ENCODE measurements at places on chromosomes 1 and 21.

- DNase-seq = peak; percentile 34
Measured at GRCh38 chr1:69737527-69738185, 169.9 kb downstream of the LRRC7 start.

- DNase-seq = peak; percentile 66
Measured at GRCh38 chr1:203327684-203328457, 22.6 kb downstream of the BTG2 start.

GRCh38 chr1:85806236-85806965 is 98.2 kb upstream of the ZNHIT6 start:
- DNase-seq = no peak

- DNase-seq = no peak
Measured at GRCh38 chr1:54627196-54627595, 3.9 kb upstream of the FAM151A start.

- DNase-seq = no peak
Measured at GRCh38 chr21:29677326-29677725, 262.5 kb downstream of the GRIK1 start.

- DNase-seq = no peak
Measured at GRCh38 chr1:38041936-38042834, 4.4 kb downstream of the POU3F1 start.

DNA sequence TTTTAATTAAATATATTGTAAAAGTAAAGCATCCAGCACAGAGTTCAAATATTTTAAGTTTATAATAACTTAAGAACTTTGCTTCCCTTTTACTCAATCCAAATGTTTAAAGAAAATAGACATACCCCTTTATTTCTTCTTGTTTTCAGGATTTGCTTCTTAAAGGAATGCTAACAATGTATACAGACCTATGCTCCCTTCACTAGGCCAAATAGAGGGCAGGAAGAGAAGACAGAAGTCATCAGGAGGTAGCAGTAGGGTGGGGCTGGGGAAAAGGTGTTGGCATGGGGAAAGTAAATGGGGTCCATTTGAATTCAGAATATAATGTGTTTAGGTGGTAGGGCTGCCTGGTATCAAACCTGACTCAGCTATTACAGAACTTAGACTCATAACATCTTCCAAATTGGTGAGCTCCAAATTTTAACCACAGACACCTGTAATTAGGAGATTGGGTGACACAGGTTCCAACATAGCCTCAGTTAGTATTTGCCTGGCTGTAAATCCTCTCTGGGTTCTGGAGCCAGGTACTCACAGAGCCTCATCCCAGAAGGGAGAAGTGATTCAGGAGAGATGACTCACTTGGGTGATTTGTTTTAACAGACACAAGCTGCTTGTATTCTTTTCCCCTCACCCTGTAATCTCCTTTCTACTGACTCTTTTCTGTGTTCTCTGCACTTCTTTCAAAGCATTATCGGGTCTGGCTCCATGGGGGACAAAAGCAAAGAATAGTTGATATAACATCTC is 60.1 kb upstream of the DUSP10 start:
- peak; percentile 30 for DNase-seq

DNA sequence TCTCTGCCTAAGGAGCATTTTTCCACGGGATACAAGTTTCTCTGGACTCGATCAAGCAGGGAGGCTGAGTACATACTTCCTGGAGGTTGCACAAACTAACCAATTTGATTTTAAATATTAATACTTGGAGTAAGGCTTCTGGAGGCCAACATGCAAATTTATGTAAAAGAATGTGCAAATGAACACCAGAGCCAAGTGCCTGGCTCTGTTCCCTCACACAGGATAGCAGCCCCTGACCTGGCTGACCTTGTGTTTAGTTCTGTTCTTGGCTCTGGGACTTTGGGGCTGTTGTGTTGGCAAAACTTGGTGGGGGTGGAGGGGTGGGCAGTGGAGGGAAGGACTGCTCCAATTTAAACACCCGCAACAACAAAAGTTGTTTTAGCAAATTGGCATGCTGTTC is 34.2 kb downstream of the CNIH3 start:
- no peak for DNase-seq

DNA sequence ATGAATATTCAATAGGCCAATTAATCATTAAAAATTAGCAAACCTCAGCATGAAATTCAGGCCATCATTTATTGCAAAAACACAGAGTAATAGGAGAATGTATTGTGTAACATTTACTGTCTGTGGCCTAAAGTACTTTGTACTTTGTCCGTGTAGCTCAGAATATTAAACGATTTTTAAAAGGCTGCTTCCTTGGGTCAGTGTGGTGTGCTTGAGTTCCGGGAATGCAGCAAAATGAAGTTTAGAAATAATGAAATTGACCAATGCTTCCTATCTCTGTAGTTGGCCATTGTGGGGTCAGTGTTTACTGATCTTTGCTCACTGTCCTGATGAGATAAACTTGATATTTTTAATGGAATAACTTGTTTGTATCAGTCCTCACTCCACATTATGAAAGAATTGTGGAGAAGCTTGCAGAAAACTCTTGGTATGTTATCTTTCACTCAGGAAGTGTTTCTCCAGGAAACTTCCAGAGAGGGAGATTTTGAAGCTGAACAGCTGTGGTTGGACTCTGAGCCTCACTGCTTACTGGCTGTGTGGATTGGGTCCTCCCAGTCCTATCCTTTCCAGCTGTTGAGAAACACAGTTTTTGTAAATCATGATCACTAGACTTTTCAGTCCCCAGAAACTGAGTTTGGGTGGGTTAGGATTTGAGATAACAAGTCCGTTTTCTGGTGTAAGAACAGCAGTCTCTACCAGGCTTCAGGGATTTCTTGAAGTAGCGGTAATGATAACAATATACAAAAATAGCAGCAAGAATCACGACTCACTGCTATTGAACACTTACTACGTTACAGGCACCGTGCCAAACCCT is 19.2 kb upstream of the MTARC1 start:
- peak; percentile 43 for DNase-seq

- DNase-seq = no peak
Measured at GRCh38 chr21:33490991-33491372, 534 bp downstream of the DNAJC28 start.

- DNase-seq = no peak
Measured at GRCh38 chr1:79852004-79852403, 845.5 kb upstream of the ADGRL4 start.

- no peak for DNase-seq
Measured at GRCh38 chr21:19433623-19434022, 1030.0 kb upstream of the TMPRSS15 start.

GRCh38 chr21:36747815-36748383 is 49.0 kb downstream of the SIM2 start:
- DNase-seq = peak; percentile 86

- DNase-seq = peak; percentile 89
Measured at GRCh38 chr1:201946224-201946908, at the start of gene LMOD1. TSS of gene LMOD1 (minus strand) at chr1:201946548. CDS start at chr1:201946340, 208 bp downstream.

- no peak for DNase-seq
Measured at GRCh38 chr1:115771094-115771846, 2.8 kb upstream of the CASQ2 start.

DNA sequence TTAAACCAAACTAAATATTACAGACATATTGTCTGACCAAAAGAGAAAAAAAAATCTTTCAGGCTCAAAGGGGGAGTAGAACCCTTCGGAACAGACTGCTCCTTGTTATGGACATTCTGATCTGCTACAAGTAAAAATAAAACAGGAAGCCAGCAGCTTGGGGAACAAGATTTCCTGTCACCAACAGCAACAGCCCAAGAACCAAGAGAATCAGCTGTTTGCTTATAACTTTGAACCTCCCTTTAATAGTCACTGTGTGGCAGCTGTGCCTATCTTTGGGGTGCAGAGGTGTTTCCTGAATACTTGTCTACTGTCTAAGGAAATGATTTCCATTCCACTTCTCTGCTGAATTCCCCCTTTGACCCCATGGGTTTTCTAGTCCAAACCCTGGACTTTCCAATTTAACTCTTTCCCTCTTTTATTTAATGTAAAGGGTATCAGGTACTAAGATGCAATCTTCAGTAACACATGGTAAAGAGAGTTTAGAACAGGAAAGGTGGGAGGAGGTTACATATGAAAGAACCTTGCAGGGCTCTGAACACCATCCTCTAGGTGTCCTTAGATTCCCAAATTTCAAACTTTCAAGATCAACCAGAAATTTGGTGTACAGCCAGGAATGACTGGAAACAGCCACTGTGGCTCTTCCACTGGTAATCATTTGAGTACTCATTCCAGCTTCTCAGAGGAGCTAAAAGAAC is 38.6 kb downstream of the GPR3 start:
- DNase-seq = no peak

- no peak for DNase-seq
Measured at GRCh38 chr1:60833173-60833572, 249.2 kb upstream of the NFIA start.

DNA sequence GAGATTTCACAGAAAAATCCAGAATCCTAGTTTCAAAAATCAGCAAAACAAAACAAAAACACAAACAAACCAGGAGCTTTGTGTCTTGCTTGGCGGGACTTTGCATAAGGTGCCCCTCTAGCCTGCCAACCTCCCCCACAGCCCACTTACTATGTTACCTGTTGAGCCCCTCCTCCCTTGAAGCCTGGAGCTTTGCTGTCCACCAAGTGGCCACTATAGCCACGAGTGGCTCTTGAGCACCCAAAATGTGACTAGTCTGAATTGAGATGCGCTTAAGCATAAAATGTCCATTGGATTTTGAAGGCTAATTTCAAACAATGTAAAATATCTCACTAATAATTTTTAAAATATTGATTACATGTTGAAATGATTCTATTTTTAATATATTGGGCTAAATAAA is 12.2 kb downstream of the TFAP2E start:
- no peak for DNase-seq

- no peak for DNase-seq
Measured at GRCh38 chr1:70427976-70428375, 16.9 kb downstream of the CTH start.

GRCh38 chr1:53585129-53585528 is 125.9 kb downstream of the DMRTB1 start:
- no peak for DNase-seq

DNA sequence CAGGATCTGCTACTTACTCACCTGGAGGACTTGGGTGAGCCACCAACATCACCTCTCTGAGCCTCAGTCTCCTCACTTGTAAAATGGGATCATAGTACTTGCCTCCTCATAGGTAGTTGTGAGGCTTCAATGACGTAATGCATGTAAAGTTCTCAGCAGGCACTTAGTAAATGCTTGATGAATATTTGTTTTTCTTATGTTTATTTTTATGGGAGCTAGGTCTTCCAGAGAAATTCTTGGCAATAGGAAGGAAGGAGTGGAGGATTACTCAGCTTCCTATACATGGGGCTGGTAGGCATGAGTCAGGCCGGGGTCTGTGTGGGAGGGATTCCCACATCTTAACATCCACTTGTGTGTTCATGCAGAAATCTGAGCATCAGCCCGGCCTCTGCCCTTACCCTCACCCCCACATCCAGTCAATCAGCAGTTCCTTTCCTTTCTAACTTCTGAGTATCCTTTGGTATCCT is 95.4 kb upstream of the USP24 start:
- DNase-seq = peak; percentile 82

- DNase-seq = peak; percentile 83
Measured at GRCh38 chr1:236685917-236686814, at the start of gene ACTN2. TSS of gene ACTN2 (plus strand) at chr1:236686499. CDS start at chr1:236686674, 175 bp downstream.

GRCh38 chr1:55021942-55022546 is 17.3 kb upstream of the PCSK9 start:
- peak; percentile 95 for DNase-seq

DNA sequence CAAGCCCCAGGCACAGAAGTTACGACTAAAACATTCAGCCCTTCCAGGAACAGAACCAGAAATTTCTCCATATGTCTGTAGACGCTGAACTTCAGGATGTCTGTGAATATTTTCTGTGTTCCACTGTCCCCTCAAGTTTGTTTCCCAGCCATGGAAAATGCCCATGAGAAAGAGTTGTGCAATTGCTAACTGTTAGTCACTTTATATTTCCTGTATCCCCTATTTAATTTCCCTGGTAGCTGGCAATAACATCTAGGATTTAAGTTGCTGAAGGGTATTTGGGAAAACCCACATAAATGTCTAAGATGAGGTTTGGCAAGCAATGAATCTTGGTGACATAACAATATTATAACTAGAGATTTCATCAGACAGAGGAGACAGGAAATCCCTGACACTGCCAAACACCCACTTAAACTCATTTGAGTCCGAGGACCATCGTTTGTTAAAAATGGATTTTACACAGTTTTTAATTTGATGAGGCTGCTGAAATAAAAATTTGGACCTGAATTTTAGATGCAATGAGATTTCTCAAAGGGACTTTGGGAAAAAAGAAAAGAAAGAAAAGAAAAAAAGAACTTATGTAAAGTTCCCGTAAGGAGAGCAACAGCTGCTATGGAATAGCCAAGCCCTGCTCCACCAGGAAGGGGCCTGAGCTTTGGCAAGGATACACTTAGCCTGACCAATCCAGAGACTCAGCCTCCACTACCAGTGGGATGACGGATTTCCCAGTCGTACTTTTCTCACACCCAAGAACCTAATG is 21.8 kb upstream of the ERRFI1 start:
- no peak for DNase-seq

DNA sequence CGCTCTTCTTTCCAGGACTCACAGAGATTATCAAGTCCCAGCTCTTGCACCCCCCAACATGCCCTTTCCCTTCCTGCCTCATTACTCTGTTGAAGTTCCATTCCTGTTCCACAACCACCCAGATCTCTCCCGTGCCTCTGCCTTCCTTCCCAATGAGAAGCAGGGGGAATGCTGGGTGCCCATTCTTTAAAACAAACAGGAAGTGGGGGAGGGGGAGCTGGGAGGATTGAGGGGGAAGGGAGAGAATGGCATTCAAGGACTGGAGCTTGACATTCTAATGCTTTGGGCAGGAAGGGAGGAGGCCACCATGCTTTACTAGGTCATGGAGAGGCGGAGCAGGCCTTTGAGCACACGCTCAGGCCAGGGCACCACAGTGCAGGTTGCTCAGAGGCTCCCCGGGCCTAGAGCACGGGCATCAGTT is 150.3 kb upstream of the IRF2BP2 start:
- no peak for DNase-seq
